ENCODE measurements at places on chromosomes 4 and X. TPM values are rescaled to one million over a fixed set of nuclear protein-coding genes. Genes with fewer than 3 reads are reported as not detected.

Gene MCF2
- total RNA-seq = 0.16 TPM

Gene GPR143
- not detected for total RNA-seq

Gene NCAPG
- 123 TPM for total RNA-seq

Gene ADAM29
- total RNA-seq = not detected

- H3K27ac ChIP-seq = no peak overlapping the region
- no peak for DNase-seq
- no peaks in the 10 kb centered on the region for H3K36me3 ChIP-seq
- no peak overlapping the region for H3K4me3 ChIP-seq
- H3K27me3 ChIP-seq = no peaks in the 10 kb centered on the region
Measured at GRCh38 chr4:27463816-27464215, 603.2 kb downstream of the STIM2 start.

DNA sequence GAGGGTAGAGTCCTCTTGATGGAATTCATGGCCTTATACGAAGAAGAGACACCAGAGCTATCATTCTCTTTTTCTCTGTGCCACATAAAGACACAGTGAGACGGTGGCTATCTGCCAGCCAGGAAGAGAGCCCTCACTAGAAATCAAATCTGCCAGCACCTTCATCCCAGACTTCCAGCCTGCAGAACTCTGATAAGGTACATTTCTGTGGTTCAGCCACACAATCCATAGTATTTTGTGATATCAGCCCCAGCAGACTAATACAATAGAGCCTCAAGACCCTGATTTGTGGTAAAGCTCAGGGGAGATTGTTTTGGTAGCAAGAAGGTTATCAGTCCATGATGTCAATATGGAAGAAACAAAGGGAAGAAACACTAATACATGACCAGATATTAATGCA, 1213.2 kb downstream of the NLGN4X start:
- no peak overlapping the region for H3K4me3 ChIP-seq
- DNase-seq = no peak
- no peaks in the 10 kb centered on the region for H3K27me3 ChIP-seq
- H3K4me1 ChIP-seq = no peaks in the 10 kb centered on the region

DNA sequence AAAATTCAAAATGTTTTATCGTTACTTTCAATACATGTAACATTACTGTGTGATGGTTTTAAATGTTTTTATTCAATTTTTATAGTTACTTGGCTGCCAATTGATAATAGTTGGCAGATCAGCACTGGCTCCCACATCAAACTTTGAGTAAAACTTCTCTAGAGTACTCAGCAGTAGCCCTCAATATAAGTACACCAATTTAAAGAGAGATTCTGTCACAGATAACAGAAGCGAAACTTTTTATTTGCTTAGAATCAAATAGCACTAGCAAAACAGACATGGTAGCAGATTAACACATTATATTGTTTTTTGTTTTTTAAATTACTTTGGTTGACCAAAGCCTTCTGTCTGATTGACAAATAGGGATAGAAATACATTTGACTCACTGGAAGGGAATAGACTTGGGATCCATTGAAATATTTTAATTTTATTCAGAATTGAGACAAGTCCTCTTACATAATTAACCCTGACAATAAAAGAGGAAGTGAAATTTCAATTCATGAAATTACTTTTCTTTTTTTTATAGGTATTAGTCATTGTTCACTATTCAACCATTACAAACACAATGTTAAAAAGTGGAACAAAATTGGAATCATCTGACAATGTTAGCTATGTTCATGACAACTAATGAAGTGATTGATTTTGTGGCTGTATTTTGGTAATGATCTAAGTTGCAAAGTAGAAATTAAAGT, 554.9 kb downstream of the KLHL4 start:
- H3K4me1 ChIP-seq = no peaks in the 10 kb centered on the region
- no peaks in the 10 kb centered on the region for H3K36me3 ChIP-seq
- no peak for DNase-seq
- H3K27ac ChIP-seq = no peak overlapping the region
- H3K27me3 ChIP-seq = no peaks in the 10 kb centered on the region

- no peaks in the 10 kb centered on the region for H3K36me3 ChIP-seq
- peaks cover 3% of the 10 kb centered on the region for H3K4me1 ChIP-seq
- H3K27me3 ChIP-seq = 0 out of 2 replicates have a peak, but pooled peaks cover 3% of the 10 kb centered on the region
- no peak overlapping the region for H3K4me3 ChIP-seq
- peak; percentile 49 for DNase-seq
- H3K27ac ChIP-seq = no peak overlapping the region
Measured at GRCh38 chrX:17007134-17007768, 60.8 kb downstream of the REPS2 start.

DNA sequence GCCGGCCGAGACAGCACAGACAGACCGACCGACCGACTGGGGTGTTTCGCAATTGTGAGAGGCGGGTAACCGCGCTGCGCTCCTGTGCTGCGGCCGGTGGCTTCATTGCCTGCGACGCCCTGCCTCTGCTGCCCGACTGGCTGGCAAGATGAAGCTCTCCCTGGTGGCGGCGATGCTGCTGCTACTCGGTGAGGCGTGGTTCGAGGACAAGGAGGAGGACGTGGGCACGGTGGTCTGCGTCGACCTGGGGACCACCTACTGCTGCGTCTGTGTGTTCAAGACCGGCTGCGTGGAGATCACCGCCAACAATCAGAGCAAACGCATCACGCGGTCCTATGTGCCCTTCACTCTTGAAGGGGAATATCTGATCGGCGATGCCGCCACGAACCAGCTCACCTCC, 565.7 kb upstream of the SMIM31 start:
- no peaks in the 10 kb centered on the region for H3K4me1 ChIP-seq
- no peaks in the 10 kb centered on the region for H3K27me3 ChIP-seq
- no peak for DNase-seq
- H3K4me3 ChIP-seq = no peak overlapping the region
- H3K27ac ChIP-seq = no peak overlapping the region

GRCh38 chr4:94333866-94334265, 8.8 kb downstream of the HPGDS start:
- no peak overlapping the region for H3K27ac ChIP-seq
- H3K27me3 ChIP-seq = no peaks in the 10 kb centered on the region
- no peak overlapping the region for H3K4me3 ChIP-seq
- no peak for DNase-seq
- H3K36me3 ChIP-seq = no peaks in the 10 kb centered on the region

- no peak overlapping the region for H3K27ac ChIP-seq
- H3K4me1 ChIP-seq = no peaks in the 10 kb centered on the region
- no peak for DNase-seq
- 0 out of 2 replicates have a peak, but pooled peaks cover 2% of the 10 kb centered on the region for H3K36me3 ChIP-seq
- no peak overlapping the region for H3K4me3 ChIP-seq
- H3K27me3 ChIP-seq = no peaks in the 10 kb centered on the region
Measured at GRCh38 chrX:54811301-54811885, 3.8 kb downstream of the MAGED2 start.

GRCh38 chr4:141646969-141647368, 10.6 kb downstream of the IL15 start:
- no peak overlapping the region for H3K4me3 ChIP-seq
- no peaks in the 10 kb centered on the region for H3K36me3 ChIP-seq
- H3K27me3 ChIP-seq = no peaks in the 10 kb centered on the region
- H3K4me1 ChIP-seq = peaks cover 33% of the 10 kb centered on the region
- no peak for DNase-seq
- H3K27ac ChIP-seq = no peak overlapping the region

- H3K27ac ChIP-seq = no peak overlapping the region
- no peak overlapping the region for H3K4me3 ChIP-seq
- no peaks in the 10 kb centered on the region for H3K27me3 ChIP-seq
Measured at GRCh38 chr4:78222575-78223186, 165.6 kb downstream of the FRAS1 start.

- DNase-seq = no peak
- no peaks in the 10 kb centered on the region for H3K36me3 ChIP-seq
- H3K4me3 ChIP-seq = no peak overlapping the region
- H3K4me1 ChIP-seq = no peaks in the 10 kb centered on the region
- H3K27ac ChIP-seq = no peak overlapping the region
- H3K27me3 ChIP-seq = no peaks in the 10 kb centered on the region
Measured at GRCh38 chr4:140595065-140595464, 26.3 kb upstream of the UCP1 start.

DNA sequence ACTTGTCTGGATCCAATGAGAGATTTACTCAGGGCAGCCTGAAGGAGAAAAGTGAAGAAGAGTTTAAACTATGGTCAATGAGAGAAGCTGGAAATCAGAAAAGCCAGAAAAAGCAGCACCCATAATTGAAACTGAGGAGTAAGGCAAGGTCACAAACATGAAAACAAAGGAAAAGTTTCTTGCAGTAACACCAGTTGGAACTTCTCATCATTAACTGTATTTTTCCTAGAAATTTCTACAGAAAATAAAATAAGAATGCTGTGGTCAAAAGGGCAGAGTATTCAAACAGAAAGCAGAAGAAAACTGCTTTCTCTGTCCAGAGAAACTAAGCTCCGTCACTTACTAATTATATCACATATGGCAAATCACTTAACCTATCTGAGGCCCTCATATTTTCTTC, 102.2 kb downstream of the OR13H1 start:
- no peaks in the 10 kb centered on the region for H3K27me3 ChIP-seq
- DNase-seq = no peak
- no peak overlapping the region for H3K27ac ChIP-seq
- H3K4me1 ChIP-seq = no peaks in the 10 kb centered on the region
- H3K4me3 ChIP-seq = no peak overlapping the region
- no peaks in the 10 kb centered on the region for H3K36me3 ChIP-seq

GRCh38 chr4:121227341-121227792, 63.2 kb upstream of the TNIP3 start:
- no peak overlapping the region for H3K27ac ChIP-seq
- H3K4me1 ChIP-seq = no peaks in the 10 kb centered on the region
- no peak for DNase-seq
- no peak overlapping the region for H3K4me3 ChIP-seq
- no peaks in the 10 kb centered on the region for H3K27me3 ChIP-seq

DNA sequence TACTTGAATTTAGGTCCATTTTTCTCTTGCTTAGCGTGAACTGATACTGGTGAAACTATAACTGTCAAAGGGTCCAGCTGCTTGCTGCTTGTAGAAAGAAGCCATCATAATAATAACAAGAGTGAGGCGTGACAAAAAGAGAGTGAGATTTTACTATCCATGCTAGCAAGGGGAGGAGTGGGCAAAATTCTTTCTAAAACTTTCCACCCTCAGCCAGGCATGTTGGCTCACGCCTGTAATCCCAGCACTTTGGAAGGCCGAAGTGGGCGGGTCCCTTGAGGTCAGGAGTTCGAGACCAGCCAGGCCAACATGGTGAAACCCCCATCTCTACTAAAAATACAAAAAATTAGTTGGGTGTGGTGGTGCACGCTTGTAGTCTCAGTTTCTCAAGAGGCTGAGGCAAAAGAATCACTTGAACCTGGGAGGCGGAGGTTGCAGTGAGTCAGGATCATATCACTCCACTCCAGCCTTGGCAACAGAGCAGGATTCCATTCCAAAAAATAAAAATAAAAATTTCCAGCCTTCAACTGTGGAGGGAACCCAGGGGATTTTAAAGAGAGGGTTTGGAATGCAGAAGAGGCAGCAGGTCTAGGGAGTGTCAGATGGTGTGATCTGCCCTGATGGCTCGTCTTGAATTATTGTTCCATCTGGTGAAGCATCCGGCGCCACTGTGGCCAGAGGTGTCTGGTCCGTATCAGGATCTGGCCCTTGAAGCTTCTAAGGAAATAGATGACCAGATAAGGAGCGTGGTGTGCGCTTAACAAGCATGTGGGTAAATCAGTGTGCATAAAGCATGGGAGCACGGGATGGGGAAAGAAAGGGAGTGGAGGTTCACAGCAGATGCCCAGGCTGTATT, 51.8 kb downstream of the LRP2BP start:
- no peaks in the 10 kb centered on the region for H3K4me1 ChIP-seq
- no peak for DNase-seq
- no peak overlapping the region for H3K27ac ChIP-seq
- no peaks in the 10 kb centered on the region for H3K27me3 ChIP-seq
- H3K36me3 ChIP-seq = peaks cover 3% of the 10 kb centered on the region
- no peak overlapping the region for H3K4me3 ChIP-seq

GRCh38 chr4:134345244-134345643, 143.7 kb upstream of the PABPC4L start:
- no peaks in the 10 kb centered on the region for H3K27me3 ChIP-seq
- no peak overlapping the region for H3K27ac ChIP-seq
- DNase-seq = no peak
- H3K4me1 ChIP-seq = no peaks in the 10 kb centered on the region
- no peaks in the 10 kb centered on the region for H3K36me3 ChIP-seq

DNA sequence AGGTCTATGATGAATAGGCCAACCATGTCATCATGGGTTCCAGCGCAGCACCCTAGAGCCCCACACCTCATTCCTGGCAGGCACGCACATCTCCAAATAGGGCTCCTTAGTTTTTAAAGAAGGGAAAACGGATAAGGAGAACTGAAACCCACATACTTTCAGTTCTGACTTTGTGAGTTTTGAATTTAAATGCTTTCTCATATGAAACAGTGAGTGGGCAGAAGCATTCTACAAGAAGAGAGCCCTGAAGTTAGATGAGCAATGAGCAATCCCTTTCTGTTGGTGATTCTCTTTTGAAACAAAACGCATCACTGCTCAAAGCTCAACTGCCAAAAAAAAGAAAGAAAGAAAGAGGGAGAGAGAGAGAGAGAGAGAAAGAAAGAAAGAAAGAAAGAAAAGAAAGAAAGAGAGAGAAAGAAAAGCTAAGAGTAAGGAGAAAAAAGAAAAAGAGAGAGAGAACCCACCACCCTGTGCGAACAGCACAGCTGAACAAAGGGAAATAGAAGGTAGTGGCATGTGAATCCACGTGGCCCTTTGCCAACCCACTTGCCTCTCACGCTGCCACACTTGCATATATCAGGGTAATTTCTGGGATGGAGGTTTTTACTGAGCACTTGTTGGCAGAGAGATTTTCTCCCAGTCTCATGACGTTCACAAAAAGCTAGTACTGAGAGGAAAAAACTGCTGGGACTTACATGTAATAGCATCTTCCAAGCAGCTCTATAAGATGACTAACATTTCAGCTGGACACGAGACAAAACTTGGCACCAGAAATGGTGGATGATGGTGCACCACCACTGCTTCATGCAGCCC, 31.0 kb downstream of the TMSB4X start:
- H3K4me1 ChIP-seq = peaks cover 31% of the 10 kb centered on the region
- no peak overlapping the region for H3K4me3 ChIP-seq
- H3K27me3 ChIP-seq = no peaks in the 10 kb centered on the region
- no peaks in the 10 kb centered on the region for H3K36me3 ChIP-seq

GRCh38 chr4:102169345-102169744, 175.9 kb downstream of the SLC39A8 start:
- H3K4me1 ChIP-seq = peaks cover 11% of the 10 kb centered on the region
- no peak overlapping the region for H3K4me3 ChIP-seq
- no peak overlapping the region for H3K27ac ChIP-seq

DNA sequence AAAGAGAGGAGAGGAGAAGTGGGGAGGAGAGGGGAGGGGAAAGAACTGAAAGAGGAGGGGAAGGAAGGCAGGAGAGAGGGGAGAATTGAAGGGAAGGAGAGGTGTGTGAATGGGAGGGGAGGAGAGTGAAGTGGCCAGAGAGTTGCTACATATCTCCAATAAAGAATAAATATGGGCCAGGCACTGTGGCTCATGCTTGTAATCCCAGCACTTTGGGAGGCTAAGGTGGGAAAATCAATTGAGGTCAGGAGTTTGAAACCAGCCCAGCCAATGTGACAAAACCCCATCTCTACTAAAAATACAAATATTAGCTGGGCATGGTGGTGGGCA, 482.4 kb downstream of the NAF1 start:
- no peaks in the 10 kb centered on the region for H3K4me1 ChIP-seq
- no peaks in the 10 kb centered on the region for H3K36me3 ChIP-seq
- DNase-seq = no peak
- no peaks in the 10 kb centered on the region for H3K27me3 ChIP-seq
- H3K4me3 ChIP-seq = no peak overlapping the region
- no peak overlapping the region for H3K27ac ChIP-seq
